ENCODE measurements at places on chromosomes 1 and 21.
A peak's percentile ranks its signal among the peaks of the same experiment; 100 is the strongest.

DNA sequence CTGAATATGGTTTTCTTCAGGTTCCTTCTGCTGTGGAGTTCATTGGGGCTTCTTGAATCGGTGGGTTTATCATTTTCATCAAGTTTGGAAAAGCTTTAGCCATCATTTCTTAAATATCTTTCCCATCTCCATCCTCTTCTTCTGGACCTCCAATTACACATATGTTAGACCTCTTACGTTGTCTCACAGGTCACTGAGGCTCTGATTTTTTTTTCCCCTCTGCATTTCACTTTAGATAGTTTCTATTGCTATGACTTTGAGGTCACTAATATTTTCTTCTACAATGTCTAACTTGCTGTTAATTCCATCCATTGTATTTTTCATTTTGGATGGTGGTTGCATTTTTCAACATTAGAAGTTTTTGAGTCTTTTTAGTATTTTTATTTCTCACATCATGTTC lies 47.3 kb upstream of the CASZ1 start:
- DNase-seq: no peak

GRCh38 chr1:9242338-9242969 lies 7.9 kb downstream of the H6PD start:
- DNase-seq: no peak

GRCh38 chr21:38438462-38438893 lies 59.8 kb downstream of the ERG start:
- no peak for DNase-seq

DNA sequence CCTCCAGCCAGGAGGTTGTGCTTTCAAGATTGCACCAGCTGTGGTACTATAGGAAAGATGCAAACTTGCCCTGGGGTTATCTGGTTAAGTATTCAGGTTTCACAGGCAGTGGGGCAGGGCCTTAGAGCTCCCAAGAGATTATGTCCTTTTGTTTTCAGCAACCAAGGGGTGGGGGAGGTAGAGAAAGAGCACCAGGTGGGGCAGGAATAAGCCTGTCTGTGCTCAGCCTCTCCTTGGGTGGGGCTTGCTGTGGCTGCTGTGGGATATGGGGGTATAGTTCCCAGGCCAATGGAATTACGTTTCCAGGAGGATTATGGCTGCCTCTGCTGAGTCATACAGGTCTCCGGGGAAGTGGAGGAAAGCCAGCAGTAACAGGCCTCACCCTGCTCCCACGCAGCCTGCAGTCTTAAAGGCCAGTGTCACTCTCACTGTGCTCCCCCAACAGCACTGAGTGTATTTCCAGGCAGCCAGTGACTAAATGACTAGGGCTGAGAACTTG lies 508.6 kb downstream of the RWDD3 start:
- peak; percentile 32 for DNase-seq

DNA sequence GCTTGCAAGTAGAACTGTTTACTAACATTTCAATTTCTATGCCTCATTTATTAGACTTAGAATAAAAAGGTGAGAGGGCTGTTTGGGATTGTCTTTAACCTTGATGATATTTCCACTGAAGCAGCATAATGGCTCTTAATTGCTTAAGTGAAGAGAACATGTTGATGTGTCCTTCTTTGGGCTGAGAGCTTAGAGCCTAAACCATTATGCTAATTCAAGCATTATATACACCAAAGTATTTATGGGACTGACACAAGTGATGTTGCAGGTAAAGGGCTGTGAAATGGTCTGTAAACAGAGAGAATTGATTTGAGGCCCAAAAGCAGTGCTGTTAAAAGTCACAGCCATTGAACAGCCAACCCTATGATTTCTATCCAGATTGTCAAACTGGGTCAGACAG lies 113.9 kb downstream of the ATG4C start:
- DNase-seq: no peak

DNA sequence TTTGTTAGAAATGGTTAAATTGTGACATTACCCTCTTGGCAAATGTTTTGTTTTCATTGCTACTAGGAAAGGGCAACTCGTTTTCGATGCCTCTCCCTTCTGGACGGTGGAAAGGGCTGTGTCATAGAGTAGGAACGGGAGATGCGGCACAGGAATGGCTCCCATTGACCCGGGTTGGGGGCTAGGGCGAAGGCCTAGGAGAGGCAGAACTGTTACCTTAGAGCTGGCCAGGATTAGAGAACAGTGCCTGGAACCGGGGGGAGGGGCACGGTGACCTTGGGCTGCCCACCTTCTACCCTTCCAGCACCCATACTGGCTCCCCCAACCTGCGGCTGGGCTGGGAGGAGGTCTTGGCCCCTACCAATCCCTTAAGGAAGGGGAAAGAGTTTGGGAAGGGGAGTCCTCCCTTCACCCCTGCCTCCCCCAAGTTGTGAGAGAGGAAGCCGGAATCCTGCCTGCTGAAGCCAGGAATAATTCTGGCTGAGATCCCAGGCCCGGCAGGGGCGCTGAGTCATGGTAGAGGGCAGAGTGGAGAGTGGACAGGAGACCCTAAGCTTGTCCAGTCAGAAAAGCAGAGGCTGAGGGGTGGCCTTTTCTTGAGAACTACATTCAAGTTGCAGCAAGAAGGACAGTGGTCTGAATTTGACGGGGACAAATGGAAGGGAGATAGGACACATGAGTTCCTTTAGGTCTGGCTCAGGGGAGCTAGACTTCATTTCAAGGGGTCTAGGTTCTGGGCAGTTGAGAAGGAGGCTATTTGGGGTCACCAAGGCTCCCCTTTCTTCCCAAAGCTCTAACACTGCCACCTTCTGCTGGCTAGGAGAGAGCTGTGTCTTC lies 8.2 kb downstream of the LMNA start:
- DNase-seq: no peak

DNA sequence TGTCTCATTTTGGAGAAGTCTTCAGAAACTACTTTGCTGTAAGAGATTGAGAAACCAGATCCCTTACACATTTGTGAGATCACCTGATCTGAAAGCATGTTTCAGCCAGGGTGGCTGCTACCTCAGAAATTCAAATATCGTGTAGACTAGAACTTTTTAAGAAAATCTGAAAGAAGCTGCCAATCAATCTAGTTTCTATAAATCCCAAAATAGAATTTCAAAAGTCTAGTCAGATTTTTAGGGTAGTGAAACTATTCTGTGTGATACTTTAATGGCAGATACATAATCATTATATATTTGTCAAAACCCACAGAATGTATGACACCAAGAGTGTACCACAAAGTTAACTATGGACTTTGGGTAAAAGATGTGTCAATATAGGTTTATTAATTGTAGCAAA lies 79.9 kb upstream of the PLPPR5 start:
- DNase-seq: no peak

- no peak for DNase-seq
These were observed 105.3 kb upstream of the CLDN14 start for GRCh38 chr21:36584980-36585940.

GRCh38 chr21:44955798-44956175 lies 16.0 kb downstream of the SLX9 start:
- no peak for DNase-seq

- DNase-seq: no peak
These were observed 33.0 kb upstream of the EPS8L3 start for GRCh38 chr1:109796484-109797302.

GRCh38 chr1:244210884-244211558 lies 159.9 kb downstream of the ZBTB18 start:
- peak; percentile 73 for DNase-seq

- peak; percentile 43 for DNase-seq
These were observed 41.9 kb downstream of the LPGAT1 start for GRCh38 chr1:211788626-211789025.

DNA sequence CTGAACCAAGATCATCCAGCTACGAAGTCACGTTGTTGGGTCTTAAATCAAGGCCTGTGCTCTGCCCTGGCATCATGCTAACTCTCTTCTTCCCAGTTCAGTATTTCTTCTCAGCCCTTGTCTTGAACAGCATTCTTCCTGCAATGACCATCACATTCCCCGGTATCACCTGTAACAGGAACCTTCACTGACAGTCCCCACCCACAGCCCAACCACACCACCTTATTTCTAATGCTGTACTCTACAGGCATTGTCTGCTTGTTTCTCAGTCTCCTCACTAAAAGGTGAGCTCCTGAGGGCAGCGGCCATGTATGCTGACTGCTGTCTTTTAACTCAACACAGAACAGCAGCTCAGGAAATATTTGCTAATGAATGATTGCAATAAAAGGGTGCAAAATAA lies 54.0 kb downstream of the DAB1 start:
- no peak for DNase-seq

- no peak for DNase-seq
These were observed 7.7 kb downstream of the ARHGEF2 start for GRCh38 chr1:155970531-155971167.

- peak; percentile 54 for DNase-seq
These were observed 107.2 kb downstream of the PRDM2 start for GRCh38 chr1:13807209-13807608.

DNA sequence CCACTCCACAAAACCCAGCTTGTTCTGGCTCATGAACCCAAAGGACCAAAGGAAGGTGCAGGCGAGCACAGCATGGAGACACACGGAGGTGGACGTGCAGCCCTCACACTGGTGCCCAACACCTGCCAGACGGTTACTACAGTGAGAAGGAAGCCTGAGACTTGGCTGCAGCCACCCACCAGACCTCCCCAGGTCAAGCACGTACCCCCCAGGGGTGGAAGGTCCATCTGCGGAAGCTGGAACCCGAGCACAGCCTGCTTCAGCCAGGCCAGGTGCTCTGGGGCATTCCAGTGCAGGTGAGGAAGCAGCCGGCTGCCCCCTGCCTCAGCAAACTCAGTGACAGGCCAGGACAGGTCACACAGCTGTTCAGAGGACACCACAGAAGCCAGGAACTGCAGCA lies 16.0 kb upstream of the LSS start:
- no peak for DNase-seq

GRCh38 chr1:54413295-54413694 lies 7.1 kb upstream of the SSBP3 start:
- no peak for DNase-seq

- DNase-seq: no peak
These were observed 107.3 kb downstream of the FNBP1L start for GRCh38 chr1:93554883-93555872.

GRCh38 chr1:25568834-25569596 lies 25.6 kb downstream of the LDLRAP1 start:
- DNase-seq: no peak

- no peak for DNase-seq
These were observed 55.0 kb upstream of the ETV3 start for GRCh38 chr1:157193219-157193618.

All from D341Med (cell line).